NCI-H446 treated with DMSO at 0.1 percent for 48 hours (cell line): ENCODE measurements at places on chromosomes 6 and 20.

GRCh38 chr20:62965363-62965771 lies 12.9 kb downstream of the SLC17A9 start:
- no peak for DNase-seq

DNA sequence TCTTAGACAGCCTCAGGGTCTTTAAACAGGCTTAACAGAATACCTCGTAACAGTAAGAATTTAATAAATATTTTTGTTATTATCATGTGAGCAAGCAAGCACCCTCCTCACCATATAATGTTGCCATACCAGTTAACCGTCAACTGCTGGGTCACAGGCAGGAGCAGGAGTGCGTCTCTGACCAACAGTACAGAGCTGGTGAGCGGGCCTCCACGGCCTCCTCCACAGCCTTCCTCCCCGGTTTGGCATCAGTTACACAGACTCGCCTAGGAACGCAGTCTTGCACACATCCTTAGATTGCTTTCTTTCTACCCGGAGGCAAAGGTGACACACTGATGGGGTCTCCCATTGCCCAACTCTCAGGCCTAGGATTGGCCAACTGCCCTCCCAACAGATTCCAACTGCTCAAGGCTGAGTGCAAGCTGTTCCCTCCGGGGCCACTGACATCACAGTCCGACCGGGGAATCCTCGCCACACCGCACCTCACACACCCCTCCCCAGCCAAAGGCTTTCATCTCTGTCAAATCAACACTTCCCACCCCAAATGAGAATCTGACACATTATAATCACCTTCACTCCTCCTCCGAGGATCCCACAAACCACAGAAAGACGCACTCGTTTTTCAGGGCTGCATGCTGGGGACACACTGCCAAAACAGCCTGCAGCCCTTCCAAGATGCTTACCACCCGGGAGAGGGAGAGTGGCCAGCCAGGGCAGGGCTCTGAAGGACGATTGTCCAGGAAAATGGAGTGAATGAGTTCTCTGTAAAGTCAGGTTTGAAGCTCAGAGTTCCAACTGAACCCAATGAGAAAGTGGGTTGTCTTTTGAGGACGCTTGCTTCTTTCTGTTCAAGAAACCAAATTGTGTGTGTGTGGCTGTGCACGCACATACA lies 63.2 kb downstream of the PDE10A start:
- DNase-seq: no peak

DNA sequence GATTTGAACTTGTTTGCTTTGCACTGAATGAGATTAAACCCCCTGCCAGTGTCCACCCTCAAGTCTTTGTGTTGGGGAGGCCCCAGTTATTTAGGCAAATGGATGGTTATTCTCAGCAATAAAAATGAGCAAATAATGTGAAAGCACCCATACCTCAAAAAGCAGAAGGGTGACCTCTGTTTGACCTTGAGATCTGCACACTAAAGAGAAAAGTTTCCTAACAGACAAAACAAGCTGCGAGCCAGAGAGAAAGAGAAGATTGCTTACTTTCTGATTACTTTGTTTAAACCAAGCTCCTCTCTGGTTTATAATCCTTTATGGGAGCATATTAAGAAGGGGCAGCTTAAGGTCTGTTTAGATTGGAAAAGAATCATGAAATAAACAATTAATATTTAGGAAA lies 30.4 kb upstream of the TRERF1 start:
- DNase-seq: no peak

DNA sequence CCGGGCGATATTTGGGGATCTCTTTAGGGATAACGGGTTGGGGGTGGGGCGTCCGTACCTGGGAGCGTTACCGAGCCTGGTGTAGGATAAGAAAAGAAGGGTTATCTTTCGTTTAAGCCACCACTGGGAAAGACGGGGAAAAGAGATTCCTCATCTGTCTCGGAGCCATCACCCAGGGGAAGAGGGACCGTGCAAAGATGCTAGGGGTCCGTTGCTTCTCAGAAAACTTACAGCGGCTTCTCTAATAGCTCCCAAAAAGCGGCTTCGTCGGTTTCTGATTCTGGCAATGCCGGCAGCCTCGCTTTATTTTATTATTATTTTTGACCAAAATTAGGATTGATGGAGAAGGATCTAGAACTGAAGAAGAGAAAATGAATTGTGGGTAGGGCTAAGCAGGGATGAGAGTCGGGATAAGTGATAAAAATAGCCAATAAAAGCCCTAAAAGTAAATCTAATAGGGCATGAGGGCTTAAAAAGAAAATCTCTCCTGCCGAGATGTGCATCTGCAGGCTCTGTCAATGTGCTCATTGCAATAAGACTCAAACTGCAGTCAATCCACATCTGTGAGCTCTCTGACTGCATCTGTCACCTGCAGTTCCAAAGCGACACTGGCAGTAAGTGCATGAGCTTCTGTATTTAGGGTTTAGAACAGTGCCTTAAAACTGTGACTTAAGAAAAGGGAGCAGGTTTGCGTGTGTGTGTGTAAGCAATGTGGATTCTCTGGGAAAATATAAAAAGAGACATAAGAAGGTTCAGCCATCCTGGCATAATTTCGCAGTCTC lies 801 bp downstream of the TBPL1 start:
- DNase-seq: no peak

DNA sequence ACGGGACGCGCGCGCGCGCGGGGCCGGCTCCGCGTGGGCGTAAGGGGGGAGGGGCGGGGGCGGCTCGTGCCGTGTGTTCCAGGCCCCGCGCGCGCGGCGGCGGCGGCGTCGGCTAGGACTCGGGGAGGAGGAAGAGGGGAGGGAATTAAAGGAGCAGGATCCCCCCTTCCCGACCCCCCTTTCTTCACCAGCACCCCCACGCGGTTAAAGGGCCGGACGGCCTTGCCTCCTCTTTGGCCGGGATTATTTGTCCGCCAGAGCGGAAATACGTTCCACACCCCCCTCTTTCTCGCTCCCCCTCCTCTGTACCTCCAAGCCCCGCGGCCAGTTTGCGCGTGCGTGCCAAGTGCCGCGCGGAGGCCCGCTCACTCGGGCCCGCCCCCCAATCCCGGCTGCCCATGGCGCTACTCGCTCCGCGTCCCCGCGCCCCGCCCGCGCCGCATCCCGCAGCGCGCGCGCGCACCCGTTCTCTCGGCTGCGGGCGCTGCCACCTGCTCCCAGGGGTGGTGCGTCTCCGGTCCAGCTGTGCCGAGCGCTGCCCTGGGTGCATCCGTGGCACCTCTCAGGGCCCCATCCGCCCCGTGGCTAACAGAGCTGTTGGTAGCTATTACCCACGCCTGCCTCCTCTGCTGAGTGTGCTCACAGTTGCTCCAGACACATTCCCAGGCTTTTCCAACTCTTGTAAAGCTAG lies at the start of gene ZBTB12:
Gene ZBTB12 (minus strand): TSS at position 134 of the 691 bp plus-strand sequence. CDS start 781 bp downstream, outside the sequence.
- peak; percentile 81 for DNase-seq

- DNase-seq: no peak
Observed at GRCh38 chr6:56984884-56985283, 30.0 kb downstream of the BEND6 start.
